ENCODE measurements at places on chromosomes 1 and 21. TPM values are rescaled to one million over a fixed set of nuclear protein-coding genes. Genes with fewer than 3 reads are reported as not detected.
A peak's percentile ranks its signal among the peaks of the same experiment; 100 is the strongest.

The KIF2C gene
- 1.6 TPM for total RNA-seq

The MAEL gene
- not detected for total RNA-seq

- no peak for DNase-seq
Measured at GRCh38 chr1:160800645-160801408, 4.9 kb downstream of the LY9 start.

GRCh38 chr21:38156200-38156599, 100.6 kb upstream of the KCNJ15 start:
- no peak for DNase-seq

DNA sequence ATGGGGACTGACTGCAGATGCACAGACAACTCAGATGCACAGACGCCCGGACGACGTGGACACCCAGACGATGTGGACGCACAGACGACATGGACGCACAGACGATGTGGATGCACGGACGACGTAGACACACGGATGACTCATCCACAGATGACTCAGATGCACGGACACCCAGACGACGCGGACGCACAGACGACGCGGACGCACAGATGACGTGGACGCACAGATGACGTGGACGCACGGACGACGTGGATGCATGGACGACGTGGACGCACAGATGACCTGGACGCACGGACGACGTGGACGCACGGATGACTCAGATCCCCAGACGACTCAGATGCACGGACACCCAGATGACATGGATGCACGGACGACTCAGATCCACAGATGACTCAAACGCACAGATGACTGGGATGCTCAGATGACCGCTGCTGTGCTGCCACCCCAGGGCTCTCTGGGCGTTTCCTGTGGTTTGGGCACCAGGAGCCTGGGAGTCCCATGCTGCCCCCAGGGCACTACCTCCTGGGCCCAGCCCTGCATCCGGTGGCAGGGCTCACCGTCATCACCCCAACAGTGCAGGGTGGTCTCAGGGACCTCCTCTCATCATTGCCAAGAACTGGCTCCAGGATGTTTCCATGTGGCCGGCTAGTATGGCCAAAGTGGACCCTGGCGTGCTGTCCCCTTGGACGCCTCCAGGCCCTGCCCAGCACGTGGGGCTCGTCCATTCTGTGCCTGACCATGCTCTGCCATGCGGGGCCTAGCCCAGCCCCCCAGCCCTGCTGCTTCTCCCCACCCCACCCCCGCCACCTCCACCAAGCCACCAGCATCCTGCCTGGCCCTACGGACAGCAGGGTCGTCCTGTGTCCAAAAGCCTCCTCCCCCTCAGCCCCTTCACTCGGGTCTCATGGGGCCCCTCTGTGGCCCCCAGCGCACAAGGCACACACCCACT, 14.0 kb downstream of the FAAP20 start:
- no peak for DNase-seq

The IL19 gene
- total RNA-seq: not detected

- peak; percentile 17 for DNase-seq
Measured at GRCh38 chr1:236507022-236507700, 16.6 kb upstream of the LGALS8 start.

DNA sequence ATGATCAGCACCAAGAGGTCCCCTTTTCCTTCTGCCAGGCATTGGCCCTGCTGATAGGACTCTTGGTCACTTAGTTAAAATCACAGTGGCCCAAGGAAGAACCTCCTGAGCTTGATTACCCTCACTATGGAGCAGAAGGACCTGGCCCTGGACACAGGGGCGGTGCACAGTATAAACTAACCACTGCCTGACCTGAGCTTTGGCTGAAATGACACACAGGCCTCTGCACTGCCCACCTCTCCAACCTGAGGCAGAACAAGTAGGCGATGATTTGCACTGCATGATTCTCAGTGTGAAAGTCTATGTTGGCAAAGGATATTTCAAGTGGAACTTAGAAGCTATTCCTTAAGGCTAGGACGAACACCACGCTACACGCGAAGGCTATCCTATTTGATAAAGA, 48.5 kb downstream of the CAPN2 start:
- DNase-seq: no peak

The CCDC24 gene
- 39.9 TPM for total RNA-seq

GRCh38 chr1:117216718-117217117, 6.0 kb upstream of the VTCN1 start:
- DNase-seq: no peak

GRCh38 chr1:205505076-205505729, 734 bp downstream of the CDK18 start:
- no peak for DNase-seq

- peak; percentile 44 for DNase-seq
Measured at GRCh38 chr1:39395357-39395831, 96.0 kb upstream of the BMP8A start.

DNA sequence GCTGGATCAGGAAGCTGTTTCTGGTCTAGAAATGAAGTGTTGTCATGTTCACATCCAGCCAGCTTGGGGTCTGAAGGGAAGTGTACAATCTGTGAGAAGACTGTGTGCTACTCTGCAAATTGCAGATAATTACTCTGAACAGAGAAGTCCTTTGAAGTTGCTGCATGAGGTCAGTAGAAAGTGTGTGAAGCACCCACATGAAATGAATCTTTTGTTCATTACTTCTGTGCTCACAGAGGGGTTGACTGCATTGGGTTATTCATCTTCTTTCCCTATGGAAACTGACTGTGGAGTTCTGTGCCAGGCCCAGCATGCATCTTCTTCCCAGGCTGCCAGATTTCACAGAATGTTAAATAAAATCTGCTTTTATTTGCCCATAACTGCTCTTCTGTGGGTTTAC, 47.1 kb downstream of the CTH start:
- DNase-seq: no peak

The SCP2 gene
- total RNA-seq: 208 TPM

GRCh38 chr1:151945725-151946722, 36.7 kb upstream of the THEM4 start:
- DNase-seq: peak; percentile 80

GRCh38 chr1:6348511-6349191, 44.9 kb downstream of the ACOT7 start:
- peak; percentile 35 for DNase-seq

DNA sequence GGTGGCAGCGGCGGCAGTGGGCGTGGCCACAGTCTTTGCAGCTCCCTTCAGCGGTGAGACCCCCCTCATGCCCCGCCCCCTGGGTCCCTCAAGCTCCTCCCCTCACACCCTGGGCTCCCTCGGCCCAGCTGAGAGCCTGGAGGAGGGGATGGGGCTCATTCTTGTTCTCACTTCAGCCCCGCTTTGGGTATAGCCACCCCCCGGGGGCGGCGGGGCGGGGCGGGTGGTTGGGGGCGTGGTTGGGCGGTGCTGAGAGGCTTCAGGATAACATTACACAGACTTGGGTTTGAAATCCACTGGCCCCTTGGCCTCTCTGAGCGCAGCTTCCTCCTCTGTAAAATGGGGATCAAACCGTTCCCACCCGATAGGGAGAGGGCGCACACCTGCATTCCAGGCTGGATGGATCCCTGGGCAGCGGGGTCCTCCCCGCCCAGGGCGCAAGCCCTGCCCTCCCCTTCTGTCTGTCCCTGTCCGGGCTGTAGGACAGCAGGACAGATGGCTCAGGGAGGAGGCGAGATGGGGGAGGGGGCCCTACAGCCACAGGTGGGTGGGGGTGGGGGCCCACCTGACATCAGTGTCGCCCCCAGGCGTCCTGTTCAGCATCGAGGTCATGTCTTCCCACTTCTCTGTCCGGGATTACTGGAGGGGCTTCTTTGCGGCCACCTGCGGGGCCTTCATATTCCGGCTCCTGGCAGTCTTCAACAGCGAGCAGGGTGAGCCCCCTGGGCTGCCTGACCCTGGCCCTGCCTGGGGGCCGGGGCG, 5.1 kb downstream of the CLCNKA start:
- DNase-seq: no peak

The CHIA gene
- total RNA-seq: 0.23 TPM

DNA sequence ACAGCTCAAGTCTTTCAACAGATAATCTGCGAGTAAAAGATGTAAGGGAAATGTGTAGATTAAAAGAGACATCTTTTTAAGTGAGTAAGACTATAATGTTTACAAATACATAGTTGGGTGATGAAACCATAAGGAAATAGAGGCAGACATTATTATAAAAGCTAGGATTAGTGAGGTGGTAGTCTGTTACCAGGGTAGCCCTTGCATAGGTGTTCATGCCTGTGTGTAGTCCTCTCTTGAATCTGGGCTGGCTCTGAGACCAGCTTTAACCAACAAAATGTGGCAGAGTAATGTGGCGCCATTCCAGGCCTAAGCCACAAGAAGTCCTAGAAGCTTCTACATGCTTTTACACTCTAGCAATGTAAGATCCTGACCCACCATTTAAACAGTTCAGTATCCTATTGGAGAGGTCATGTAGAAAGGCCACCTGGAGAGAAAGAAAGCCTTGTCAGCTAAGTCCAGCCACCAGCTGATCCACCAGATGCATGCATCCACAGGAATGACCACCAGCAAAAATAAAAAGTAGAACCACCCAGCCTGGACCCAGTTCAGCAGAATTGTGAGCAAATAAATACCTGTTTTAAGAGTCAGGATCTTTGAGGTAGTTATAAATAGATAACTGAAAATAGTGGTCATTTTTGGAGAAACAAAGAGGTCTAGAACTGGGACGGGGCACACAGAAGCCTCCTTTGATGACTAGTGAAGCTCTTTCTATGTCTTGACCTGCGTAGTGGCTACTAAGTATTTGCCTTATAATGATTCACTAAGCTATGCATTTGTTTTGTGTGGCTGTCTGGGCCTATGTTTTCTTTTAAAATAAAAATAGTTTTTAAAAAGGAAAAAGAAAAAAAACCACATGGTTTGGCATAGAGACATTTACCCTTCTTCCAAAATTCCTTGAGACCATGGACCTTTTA, 8.1 kb downstream of the NIBAN1 start:
- no peak for DNase-seq

- peak; percentile 56 for DNase-seq
Measured at GRCh38 chr1:26907071-26907917, 6.5 kb downstream of the NR0B2 start.

GRCh38 chr21:41070284-41070683, 97.7 kb upstream of the BACE2 start:
- no peak for DNase-seq

The PRAMEF10 gene
- total RNA-seq: not detected

DNA sequence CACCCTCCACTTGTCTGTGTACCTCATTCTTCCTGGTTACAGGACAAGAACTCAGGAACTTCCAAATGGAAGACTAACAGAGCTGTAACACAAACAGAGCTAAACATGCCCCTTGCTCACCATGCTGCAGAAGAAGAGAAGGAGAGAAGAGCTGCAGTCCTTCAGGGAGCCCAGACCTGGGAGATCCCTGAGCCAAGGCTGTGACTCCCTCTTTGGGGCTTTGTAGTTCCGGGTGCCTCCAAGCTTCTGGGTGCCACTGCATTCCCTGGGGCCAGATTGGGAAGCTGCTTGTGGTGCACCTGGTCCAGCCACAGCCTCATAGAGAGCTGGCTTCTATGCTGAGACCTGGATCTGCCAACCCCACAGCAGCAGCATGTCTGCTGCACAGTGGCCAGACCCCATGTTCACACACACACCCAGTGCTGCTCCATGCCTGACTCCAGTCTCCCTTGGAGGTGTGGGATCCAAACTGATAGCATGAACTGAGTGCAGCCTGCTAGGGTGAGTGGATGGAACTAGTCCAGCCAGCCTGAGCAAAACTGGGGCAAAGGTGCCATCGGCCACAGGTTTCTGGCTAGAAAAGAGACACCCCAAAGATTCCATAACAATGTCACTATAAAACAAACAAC, 263.0 kb upstream of the NRIP1 start:
- no peak for DNase-seq

DNA sequence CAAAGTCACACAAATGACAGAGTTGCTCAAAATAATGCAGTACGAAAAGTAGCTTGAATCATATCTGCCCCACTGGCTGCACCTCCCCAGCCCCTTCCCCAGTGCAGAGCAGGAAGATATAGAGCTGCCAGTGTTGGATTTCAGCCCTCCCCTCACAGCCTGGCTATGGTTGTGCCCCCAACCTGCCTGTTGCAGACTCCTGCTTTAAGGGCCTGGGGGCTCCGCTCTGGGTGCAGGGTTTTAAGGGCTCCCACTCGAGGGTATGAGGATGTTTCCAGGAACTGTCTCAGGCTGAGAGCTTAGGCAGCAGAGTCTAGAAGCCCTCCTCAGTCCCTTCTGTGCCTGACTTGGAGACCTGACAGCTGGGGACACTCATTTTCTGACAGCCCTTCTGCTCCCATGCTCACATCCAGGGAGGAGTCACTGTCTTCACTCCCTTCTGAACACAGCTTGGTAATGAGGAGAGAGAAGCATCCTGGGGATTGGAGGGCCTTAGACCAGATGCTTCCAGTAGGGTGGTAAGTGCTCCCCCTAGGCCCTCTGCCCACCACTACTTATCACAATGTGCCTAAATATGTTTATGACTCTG, 4.6 kb downstream of the S100A9 start:
- DNase-seq: no peak

DNA sequence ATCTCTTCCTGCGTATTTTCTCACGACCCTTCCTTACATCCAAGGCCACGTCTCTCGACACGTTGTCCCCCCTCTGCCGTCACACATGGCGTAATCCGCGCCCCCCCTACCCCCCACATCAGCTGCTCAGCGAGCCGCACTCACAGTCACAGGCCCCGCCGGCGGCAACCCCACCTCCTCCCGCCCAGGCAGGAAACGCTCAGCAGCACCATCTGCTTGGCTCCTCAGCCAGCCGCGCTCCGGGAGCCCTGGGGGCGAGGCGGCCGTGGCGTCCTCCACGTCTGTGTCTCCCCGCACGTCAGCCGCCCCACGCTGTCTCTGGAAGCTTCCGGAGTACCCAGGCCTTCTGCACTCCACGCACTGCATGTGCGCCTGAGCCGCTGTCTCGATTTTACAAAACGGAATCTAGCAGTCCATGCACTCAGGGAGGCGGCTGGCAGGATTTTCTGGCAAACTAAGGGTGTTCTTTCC, 64.6 kb downstream of the SIK1 start:
- DNase-seq: peak; percentile 76

DNA sequence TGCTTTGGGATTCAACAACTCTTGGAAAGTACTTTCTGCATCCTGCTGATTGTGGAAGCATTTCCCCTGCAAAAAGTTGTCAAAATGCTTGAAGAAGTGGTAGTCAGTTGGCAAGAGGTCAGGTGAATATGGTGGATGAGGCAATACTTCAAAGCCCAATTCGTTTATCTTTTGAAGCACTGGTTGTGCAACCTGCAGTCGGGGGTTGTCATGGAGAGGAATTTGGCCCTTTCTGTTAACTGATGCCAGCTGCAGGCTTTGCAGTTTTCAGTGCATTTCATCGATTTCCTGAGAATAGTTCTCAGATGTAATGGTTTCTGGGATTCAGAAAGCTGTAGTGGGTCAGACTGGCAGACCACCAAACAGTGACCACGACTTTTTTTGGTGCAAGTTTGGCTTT, 47.6 kb upstream of the GJA5 start:
- no peak for DNase-seq

DNA sequence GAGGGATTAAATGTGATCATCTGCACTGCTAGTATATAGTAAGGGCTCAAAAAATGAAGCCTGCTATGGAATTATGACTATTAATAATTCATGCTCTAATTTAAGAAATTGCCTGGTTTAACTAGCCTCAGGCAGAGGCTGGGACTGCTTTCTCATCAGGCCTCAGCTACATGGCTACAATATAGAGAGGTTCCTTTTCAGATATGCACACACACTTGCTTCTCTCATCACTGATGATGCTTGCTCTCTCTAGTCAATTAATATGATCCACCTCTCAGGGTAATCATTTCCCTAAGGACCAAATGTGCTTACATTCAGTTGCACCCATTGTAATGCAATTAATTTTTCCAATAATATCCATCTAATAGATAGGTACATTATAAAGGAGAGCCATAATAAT, 324.9 kb upstream of the ST6GALNAC5 start:
- no peak for DNase-seq

GRCh38 chr1:177948336-177948972, 21.4 kb downstream of the SEC16B start:
- peak; percentile 47 for DNase-seq

Measured in mucosa of gallbladder (tissue), 1 donor.